Astrocyte of the spinal cord (primary cell): ENCODE measurements at places on chromosomes 3 and 15.

DNA sequence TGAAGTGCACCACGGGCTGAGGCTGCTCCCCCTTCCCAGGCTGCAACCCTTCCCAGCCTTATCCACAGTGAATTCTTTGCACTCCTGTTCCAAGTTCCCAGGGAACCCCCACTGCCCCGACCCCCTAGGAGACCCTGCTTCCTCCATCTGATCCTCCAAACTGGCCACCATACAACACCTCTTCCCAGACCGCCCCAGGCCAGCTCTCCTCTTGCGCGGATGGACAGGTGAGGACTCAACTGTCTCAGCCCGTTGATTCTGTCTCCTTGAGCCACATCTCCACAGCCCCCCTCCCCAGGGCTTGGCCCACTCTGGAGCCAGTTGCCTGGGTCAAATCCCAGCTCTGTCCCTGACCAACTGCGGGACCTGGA lies 21.7 kb downstream of the GRIP2 start:
- DNase-seq = no peak

- DNase-seq = no peak
Measured at GRCh38 chr3:131303848-131304247, 77.7 kb upstream of the NUDT16 start.

DNA sequence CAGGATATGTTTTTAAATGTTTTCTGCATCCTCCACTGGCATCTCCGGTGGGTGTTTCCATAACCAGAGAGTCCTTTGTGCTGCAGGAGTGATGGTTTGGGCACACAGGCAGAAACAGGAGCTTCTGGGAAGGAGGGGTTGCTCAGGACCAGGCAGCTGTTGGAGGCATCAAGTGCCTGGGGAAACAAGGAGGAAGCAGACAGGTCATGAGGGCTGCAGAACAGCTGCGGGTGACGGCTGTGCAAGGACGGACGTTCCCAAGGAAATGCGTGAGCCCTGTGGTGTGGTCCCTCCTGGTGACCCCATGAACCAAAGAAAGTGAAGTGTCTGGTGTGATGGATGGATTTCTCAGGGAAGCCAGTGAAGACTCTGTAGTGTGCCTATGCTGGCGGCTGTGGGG lies 61.2 kb upstream of the TNFAIP8L3 start:
- DNase-seq = no peak

DNA sequence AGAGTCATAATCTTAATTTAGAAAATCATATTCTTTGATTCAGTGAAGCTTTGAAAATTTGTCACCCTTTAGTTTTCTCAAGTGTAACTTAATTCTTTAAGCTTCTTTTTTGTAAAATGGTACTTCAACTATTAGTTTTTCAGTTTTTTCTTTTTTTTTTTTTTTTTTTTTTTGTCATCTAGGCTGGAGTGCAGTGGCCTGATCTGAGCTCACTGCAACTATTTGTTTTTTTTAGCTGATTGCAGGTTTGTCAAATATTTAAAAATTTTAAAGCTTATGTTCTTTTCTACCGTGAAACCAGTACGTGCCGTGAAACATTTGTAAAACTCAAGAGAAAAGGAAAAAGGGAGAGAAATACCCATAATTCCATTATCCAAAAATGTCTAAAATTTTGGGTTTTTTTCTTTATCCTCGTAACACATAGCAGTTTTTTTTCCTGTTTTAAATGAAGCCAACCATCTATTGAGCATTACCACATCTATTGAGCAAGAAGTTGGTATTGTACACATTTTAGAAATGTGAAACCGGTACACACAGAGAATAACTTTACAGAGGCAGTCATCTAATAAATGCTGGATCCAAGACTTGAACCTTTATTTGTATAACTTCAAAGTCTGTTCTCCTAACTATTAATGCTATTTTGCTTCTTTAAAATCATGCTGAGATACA lies 25.7 kb downstream of the ECT2 start:
- DNase-seq = no peak

GRCh38 chr3:33758281-33758680 lies 40.1 kb upstream of the PDCD6IP start:
- DNase-seq = no peak
